T-cell (primary cell): ENCODE measurements at places on chromosomes 1 and 21.

GRCh38 chr1:108570998-108571401 lies 11.1 kb downstream of the EEIG2 start:
- no peak for DNase-seq
- no peaks in the 10 kb centered on the region for H3K27me3 ChIP-seq
- H3K36me3 ChIP-seq = no peaks in the 10 kb centered on the region

- H3K36me3 ChIP-seq = peaks cover 31% of the 10 kb centered on the region
- peak overlapping the region; percentile 95 for H3K27ac ChIP-seq
- peaks cover 100% of the 10 kb centered on the region for H3K4me1 ChIP-seq
Measured at GRCh38 chr1:12177156-12177998, 10.6 kb downstream of the TNFRSF1B start.

DNA sequence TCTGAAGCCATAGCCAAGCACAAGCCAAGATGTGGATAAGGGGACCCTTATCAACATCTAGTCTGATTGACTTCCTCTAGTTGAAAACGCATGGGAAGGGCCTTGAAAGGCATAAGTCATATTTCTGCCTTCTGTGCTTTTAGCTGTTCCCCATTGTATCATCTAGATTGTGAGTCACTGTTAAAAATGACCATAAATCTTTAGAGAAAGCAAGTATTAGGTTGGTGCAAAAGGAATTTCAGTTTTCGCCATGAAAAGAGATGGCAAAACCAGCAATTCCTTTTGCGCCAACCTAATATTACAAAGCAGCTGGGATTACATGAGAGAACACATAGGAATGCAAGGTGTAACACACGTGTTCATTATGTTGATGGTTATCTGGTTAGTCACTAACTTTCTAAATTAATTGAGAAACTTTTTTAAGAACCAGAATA lies 63.6 kb downstream of the CLIC6 start:
- H3K27me3 ChIP-seq = no peaks in the 10 kb centered on the region
- no peaks in the 10 kb centered on the region for H3K36me3 ChIP-seq
- no peak overlapping the region for H3K27ac ChIP-seq

DNA sequence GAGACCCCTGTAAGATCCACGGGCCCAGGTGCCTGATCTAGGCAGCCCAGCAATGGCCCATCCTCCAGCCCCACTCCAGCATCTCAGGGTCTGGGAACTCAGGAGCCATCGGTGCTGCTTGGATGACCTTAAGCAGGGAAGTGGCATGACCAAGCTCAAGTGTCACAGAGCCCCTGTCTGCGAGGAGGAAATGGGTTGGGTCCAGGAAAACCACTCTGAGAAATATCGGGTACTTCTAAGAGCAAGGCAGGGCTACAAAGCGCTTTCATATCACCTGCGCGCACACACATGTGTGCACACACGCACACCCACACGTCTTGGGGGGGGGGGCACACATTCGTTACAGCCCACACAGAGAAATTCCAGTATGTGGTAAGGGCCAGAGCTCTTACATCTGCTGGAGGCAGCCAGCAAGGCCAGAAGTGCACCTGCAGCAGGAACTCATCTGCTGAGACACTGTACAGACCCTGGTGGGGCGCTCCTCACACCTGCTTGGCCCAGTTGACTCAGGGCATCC lies 32.6 kb upstream of the SPOCD1 start:
- no peaks in the 10 kb centered on the region for H3K27me3 ChIP-seq
- H3K4me3 ChIP-seq = peak overlapping the region; percentile 52

DNA sequence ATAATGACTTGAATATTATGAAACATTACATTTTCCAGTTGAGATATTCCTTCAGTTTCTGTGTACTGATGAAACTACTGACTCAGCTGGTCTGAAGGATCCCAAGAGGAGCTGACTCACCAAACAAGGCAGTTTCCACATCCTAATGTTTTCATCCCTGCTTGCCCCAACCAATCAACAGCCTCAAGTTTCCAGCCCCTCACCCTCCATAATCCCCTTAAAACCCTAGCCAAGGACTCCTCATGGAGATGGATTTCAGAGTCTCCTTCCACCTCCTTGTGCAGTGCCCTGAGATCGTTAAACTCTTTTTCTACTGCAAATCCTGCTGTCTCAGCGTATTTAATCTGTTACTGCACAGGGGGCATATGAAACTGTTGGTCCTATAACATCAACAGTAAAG lies 83.1 kb upstream of the HAO2 start:
- H3K36me3 ChIP-seq = no peaks in the 10 kb centered on the region
- no peaks in the 10 kb centered on the region for H3K4me1 ChIP-seq
- DNase-seq = no peak

DNA sequence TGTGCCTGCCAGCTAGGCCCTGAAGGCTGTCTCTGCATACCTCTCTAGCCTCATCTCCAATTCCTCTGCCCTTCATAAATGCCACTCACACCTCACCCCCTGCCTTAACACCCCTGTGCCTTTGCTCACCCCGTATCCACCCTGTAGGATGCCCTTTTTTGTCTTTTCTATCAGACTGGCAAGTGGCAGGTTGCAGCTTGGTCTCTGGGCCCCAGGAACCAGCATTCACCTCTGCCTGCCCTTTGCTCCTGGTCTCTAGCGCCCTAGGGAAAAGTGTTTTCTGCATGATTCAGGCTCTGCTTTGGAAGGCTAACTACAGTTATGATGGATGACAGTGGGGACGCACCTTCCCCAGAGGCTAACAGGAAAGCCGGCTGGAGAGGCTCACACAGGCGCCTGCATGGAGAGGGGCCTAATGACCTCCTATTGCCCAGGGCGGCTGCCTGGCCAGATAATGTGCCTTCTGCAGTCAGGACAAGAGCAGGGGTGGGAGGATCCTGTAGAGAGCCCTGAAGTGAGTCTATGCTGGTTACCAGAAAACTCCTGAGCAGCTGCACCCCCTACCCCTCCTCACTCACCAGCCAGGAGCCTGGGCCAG lies 11.2 kb downstream of the KANK4 start:
- H3K27me3 ChIP-seq = no peaks in the 10 kb centered on the region
- H3K4me3 ChIP-seq = no peak overlapping the region
- H3K36me3 ChIP-seq = no peaks in the 10 kb centered on the region
- no peaks in the 10 kb centered on the region for H3K4me1 ChIP-seq

DNA sequence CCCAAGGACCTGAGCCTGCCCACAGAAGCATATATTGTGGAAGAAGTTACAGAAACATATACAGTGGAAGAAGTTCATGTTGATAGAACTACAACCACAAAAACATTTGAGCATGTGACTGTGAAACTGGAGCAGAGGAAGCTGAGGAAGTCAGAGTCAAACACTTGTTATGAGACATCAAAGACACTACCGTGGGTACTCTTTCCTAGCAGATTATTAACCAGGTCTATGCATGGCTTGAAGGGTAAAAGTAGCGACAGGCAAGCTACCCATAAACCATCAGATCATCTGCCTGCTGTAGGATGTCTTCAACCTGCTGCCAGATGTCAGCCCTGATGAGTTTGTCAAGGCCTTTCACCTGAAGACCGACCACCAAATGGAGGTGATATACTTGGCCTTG lies 35.8 kb downstream of the IVNS1ABP start:
- peaks cover 38% of the 10 kb centered on the region for H3K4me1 ChIP-seq
- DNase-seq = peak; percentile 42
- H3K27me3 ChIP-seq = no peaks in the 10 kb centered on the region

GRCh38 chr1:52111492-52111891 lies 30.4 kb upstream of the ZFYVE9 start:
- no peaks in the 10 kb centered on the region for H3K36me3 ChIP-seq
- no peak overlapping the region for H3K4me3 ChIP-seq
- no peak for DNase-seq
- H3K27ac ChIP-seq = no peak overlapping the region
- no peaks in the 10 kb centered on the region for H3K27me3 ChIP-seq

GRCh38 chr1:7458946-7459345 lies 312.1 kb upstream of the VAMP3 start:
- DNase-seq = no peak
- peaks cover 26% of the 10 kb centered on the region for H3K27me3 ChIP-seq
- no peaks in the 10 kb centered on the region for H3K36me3 ChIP-seq

- H3K27me3 ChIP-seq = no peaks in the 10 kb centered on the region
- H3K4me1 ChIP-seq = no peaks in the 10 kb centered on the region
- no peaks in the 10 kb centered on the region for H3K36me3 ChIP-seq
- H3K4me3 ChIP-seq = no peak overlapping the region
- H3K27ac ChIP-seq = no peak overlapping the region
- DNase-seq = no peak
Measured at GRCh38 chr1:208997726-208998312, 585.7 kb upstream of the CAMK1G start.

DNA sequence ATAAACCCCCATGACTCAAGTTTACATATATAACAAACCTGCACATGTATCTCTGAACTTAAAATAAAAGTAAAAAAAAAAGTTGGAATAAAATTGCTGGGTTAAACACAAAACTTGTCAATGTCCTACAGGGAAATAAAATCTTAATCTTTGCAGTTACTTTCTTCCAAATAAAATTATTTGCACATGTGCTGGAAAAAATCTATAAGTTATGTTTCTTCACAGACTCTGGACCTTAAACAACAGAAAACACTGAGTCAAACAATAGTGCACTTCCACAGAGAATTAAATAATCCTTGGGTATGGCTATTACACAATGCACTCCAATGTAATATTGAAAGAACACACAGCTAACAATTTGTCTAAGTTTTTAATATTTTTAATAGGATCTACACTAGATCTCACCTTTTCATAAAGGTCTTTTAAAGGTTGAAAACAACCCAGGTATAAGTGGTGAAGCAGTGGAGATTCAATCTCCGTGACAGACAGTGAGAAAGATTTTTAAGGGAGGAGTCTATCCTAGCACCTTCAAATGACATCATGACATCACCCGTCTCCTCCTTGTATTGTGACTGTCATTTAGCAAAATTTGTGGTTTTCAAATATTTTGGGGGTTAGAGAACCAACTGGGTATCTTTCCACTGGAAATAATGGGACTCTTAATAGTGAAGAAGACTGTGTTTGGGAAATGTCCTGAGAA lies 25.2 kb upstream of the FGGY start:
- no peak overlapping the region for H3K4me3 ChIP-seq
- no peak overlapping the region for H3K27ac ChIP-seq
- H3K4me1 ChIP-seq = no peaks in the 10 kb centered on the region
- DNase-seq = no peak
- no peaks in the 10 kb centered on the region for H3K36me3 ChIP-seq
- no peaks in the 10 kb centered on the region for H3K27me3 ChIP-seq

GRCh38 chr1:44909901-44910544 lies 67.0 kb upstream of the PTCH2 start:
- H3K27me3 ChIP-seq = no peaks in the 10 kb centered on the region
- H3K4me3 ChIP-seq = no peak overlapping the region
- H3K36me3 ChIP-seq = no peaks in the 10 kb centered on the region
- H3K27ac ChIP-seq = no peak overlapping the region

DNA sequence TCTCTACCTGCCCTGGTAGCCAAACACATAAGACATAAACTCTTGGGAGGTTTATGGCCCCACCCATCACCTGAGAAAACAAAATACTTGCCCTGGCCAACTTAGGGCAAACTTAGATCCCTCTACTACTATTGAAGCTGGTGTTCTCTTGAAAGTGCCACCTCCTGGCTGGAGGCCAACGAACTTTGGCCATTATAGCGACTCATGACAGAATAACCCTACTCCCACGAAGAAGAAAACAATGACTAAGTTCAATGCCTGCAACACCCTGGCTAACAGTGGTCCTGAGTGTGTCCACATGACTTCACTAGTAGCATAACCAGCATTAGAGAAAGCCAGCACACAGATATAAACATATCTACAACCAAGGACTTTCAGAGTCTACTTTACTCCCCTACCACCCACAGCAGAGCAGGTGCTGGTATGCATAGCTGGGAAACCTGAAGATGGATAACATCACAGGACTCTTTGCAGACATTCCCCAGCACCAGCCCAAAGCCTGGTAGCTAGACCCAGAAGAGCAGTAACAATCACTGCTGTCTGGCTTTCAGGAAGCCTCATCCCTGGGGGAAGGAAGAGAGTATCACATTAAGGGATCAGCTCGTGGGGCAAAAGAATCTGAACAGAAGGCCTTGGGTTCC lies 81.0 kb downstream of the SLC30A10 start:
- H3K4me3 ChIP-seq = no peak overlapping the region
- no peaks in the 10 kb centered on the region for H3K27me3 ChIP-seq
- no peak overlapping the region for H3K27ac ChIP-seq
- H3K36me3 ChIP-seq = no peaks in the 10 kb centered on the region
- DNase-seq = no peak
